Nucleus accumbens (tissue), 56 donors: ENCODE measurements at places on chromosomes 4 and X.

DNA sequence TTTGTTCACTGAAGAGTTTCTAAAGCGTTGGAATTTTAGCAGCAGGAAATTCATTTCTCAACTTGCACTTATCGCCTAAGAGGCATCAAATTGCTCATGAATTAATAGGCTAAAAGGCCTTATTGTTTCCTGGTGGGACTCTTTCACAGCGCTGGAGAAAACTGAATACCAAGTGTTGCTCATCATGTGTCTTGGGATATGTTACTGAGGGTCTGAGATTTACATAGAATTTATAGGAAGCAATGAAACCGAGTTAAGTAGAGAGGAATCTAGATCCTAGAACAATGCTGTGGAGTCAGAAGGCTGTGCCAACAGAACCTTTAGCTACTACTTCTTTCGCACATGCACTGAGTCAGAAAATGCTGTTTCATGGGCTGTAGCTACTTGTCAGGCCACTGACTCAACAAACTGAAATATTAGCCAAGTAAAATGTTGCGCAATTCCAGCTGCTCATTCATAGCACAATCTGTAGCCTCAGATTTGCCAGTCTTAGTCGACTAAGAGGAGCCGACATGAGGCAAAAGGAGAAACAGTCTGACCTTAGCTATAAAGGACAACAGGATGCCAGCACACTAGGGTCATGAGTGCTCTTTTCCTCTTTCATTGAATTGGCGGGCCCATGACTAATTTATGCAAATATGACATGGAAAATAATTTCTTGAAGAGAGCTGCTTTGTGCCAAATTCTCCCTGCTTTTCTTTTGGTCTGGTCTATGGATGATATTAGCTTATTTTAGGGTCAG lies 35.9 kb upstream of the CXCL8 start:
- no peak for DNase-seq

- no peak for DNase-seq
Measured at GRCh38 chr4:72919937-72920336, 149.6 kb downstream of the COX18 start.

DNA sequence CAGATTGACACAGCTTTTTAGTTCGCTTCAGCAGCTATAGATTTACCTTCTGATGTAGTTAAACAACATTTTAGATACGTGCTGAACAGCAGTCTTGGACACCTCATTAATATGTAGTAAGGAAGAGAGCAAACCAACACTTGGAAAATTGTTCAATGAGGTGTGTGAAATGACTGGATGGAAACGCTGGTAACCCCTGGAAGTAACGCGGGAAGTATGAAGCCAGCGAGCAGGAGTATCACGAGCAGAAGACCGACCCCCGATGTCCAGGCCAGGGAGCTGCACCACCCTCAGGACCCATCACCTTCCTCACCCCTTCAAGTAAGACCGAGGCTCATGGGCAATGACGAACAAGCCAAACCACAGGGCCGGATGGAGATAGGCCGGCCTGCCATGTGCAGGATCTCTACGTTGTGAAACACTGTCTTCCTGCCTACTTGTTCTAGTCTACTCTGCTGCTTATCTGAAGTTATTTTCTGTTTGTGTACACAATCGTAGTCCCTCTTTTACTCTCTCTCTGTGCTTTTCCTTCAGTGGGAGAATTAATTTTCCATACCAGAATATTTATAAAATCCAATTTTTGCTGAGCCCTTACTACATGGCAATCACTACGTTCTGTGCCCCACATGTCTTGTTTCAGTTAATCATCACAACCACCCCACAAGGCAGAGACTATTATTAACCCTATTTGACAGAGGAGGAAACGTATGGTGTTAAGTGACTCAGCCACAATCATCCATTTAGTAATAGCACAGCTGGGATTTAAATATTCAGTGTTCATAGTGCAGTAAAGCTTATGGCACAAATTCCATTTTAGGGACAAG lies 221.7 kb downstream of the APBB2 start:
- no peak for DNase-seq

DNA sequence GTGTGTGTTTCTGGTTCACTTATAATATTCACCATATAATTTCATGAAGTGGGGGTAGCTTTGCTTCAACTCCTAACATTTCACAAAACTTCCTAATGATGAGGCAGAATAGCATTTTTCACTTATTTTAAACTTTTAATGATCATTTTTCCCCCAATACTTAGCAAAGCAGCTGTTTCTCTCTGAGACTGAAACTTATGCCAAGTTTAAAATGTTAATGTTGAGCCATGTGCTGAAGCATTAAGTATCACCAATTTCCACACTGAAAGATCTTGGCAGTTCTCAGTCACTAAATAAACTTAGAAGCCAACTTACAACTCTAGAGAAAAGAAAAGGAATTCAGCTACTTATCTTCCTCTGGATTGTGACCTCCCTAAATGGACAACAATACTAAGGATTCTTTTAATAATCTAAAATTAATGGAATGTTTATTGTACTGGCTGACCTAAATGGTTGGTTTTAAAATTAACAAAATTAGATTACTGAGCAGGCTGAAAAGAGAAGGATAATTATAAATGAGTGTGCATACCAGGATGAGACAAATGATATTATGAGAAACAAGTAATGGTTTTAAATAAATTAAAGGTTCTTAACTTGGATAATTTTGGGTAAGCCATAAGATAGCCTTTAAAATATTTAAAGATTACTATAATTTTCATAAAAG lies 1429.4 kb upstream of the ADGRL3 start:
- DNase-seq, result no peak

GRCh38 chr4:47990145-47990544 lies 26.3 kb downstream of the CNGA1 start:
- no peak for DNase-seq

DNA sequence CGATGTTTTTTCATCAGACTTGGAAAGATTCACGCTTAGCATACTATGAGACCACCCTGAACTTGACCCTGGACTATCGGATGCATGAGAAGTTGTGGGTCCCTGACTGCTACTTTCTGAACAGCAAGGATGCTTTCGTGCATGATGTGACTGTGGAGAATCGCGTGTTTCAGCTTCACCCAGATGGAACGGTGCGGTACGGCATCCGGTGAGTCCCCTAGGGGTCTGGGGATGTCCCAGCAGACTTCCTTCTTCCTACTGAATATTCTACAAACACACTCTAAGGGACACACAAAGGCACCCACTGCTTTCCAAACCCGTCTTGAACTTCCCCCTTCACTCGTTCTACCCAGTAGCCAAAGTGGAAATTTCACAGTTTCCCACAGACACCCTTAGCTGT lies 9.3 kb downstream of the GABRQ start:
- DNase-seq, result no peak

DNA sequence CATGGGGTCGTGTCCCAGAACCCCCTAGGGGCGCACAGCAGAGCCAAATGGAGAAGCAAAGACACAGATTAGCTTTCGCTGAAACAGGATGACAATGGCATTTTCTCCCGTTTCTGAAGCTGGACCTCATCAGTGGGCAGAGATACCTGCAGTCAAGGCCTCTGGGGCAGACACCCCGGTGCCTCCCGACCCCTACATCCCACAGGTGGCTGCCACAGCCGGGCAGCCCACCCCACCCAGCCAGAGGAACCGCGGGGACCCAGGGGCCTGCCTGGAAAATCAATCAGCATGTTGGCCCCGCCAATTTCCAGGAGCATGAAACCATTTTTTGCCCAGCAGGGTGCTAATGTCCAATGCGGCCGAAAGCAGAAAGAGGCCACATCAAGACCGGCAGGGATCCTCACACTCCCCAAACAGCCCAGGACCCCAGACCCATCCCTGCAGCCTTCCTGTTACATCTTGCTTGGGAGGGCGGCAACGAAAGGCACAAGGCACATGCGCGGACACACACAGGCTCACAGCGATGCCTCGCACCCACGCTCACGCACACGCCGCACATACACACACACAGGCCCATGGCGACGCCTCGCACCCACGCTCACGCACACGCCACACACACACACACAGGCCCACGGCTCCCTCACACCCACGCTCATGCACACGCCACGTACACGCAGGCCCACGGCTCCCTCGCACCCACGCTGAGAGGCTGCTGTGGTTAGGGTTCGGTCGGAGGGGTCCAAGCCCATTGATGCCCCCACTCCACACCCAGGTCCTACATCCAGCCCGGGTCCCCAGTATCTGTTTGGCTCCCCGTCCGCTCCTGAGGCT lies 130.6 kb upstream of the NKX1-1 start:
- no peak for DNase-seq

DNA sequence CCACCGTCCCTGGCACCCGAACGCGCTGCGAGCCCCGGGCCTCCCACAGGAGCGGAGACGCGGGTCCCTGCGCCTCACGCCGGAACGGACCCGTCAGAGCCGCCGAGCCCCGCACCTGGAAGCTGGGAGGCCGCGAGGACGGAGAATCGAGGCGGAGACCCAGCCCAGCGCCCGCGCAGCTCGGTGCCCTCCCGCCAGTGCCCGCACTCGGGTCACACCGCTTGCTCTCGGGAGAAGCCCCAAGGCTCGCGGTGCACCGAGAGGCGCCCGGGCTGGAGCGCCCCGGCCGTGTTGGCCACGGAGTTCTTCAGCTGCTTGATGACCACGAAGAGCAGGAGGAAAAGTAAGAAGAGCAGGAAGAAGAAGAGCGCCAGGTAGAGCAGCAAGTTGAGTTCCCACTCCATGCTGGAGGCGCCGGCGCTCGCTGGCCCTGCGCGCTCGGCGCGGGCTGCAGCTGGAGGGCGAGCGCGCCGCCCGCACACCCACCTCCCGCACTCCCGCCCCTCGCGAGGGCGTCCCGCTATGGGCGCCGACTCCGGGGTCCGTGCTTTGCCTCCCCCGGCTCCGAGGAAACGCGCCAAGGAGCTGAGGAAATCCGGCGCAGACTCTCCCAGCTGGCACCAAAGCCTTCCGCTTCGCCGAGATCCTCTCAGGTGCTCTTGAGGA lies at the start of gene SMIM43:
Gene SMIM43, minus strand, starts transcription at position 463 of the 666 bp plus-strand sequence. Its CDS starts 59 bp downstream, at position 404.
- no peak for DNase-seq

GRCh38 chr4:136810626-136811025 lies 721.7 kb downstream of the PCDH18 start:
- no peak for DNase-seq

DNA sequence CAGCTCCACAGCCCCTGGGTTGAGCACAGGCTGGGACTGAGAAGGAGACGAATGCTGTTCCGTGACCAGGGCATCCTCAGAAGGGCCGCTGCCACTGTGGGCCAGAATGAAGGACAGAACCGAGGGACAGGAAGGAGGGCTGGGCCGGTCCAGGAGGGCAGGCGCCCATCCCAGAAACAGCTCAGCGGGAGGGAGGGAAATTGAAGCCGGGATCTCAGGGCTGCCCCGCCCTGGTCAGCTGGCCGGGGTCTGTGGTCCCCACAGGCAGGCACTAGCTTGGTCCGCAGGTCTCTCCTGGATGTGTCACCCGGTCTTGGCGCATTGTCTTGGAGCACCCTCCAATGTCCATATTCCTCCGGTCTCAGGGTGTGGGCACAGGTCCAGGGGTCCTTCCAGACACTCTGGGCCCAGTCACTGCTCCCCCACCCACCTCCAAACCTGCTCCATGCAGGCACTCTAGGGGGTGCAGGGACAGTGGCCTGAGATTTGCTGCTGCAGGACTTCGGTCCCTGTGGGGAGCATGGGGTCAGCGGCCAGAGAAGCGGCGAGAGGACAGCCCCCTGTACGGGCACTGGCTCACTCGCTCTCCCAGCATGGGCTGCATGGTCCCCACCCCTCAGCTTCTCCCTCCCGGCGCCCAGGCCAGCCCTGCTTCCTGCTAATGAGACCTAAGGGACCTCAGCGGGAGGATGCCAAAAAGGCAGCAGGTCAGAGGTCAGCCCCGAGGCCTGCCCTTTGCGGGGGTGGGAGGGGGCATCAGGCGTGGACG lies 23.9 kb upstream of the MXD4 start:
- no peak for DNase-seq

GRCh38 chrX:100830143-100830542 lies 10.0 kb downstream of the CSTF2 start:
- DNase-seq, result no peak

DNA sequence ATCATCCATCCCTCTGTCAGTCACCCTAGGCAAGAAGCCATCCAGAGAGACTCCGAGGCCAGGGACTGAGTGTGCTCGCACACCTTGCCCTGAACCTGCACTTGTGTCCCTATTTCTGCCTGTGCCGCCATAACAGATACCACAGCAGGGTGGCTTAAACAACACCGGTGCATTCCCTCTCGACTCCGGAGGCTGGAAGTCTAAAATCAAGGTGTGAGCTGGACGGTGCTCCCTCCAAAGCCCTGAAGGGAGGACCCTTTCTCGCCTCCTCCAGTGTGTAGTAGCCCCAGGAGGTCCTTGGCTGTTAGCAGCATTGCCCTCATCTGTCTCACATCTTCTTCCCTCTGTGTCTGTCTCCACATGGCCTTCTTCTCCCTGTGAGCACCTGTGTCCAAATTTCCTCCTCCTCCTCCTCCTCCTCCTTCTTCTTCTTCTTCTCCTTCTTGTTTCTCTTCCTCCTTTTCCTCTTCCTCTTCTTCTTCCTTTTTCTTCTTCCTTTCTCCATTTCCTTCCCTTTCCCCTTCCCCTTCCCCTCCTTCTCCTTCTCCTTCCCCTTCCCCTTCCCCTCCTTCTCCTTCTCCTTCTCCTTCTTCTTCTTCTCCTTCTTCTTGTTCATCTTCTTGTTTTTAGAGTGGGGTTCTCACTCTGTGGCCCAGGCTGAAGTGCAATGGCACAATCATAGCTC lies 98.1 kb upstream of the ENPP6 start:
- DNase-seq, result no peak

DNA sequence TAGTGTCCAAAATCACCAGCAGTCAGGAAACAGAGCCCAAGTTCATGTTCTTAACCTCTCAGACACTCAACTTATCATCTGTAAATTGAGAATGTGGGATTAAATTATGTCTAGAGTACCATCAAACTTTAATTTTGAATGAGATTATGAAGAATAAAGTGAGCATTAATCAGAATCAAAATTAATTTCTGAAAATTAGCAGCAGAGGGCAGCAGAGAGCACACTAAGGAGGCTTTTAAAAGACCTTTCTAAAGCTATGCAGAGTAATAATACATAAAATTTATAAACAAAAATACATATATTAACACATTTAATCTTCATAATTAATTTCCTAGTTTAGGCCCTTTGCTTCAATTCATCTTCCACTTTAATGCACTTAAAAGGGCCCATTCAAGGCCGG lies 7.1 kb downstream of the TASL start:
- no peak for DNase-seq

GRCh38 chr4:122668241-122668640 lies 47.4 kb upstream of the IL21 start:
- no peak for DNase-seq

DNA sequence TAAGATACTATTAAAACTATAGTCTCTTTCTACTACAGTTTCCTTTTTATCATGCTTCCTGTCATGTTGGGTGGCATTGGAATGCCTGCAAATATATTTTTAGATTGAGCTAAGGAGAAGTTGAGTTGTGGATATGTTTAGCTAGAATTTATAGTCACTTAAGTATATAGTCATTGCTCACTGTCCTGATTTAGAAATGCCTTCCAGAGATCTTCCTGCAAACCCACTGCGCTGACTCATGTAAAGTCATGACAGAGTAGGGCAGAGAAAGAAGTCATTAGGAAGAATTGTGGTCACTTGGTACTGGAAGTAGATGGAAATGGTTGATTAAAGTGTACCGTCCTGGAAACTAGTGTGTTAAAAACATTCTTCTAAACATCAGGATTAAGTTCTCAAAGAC lies 490.3 kb upstream of the PABPC4L start:
- no peak for DNase-seq
